ENCODE measurements at places on chromosomes 5 and 9.

- no peak for DNase-seq
Observed at GRCh38 chr9:121914604-121915303, 178.4 kb downstream of the TTLL11 start.

DNA sequence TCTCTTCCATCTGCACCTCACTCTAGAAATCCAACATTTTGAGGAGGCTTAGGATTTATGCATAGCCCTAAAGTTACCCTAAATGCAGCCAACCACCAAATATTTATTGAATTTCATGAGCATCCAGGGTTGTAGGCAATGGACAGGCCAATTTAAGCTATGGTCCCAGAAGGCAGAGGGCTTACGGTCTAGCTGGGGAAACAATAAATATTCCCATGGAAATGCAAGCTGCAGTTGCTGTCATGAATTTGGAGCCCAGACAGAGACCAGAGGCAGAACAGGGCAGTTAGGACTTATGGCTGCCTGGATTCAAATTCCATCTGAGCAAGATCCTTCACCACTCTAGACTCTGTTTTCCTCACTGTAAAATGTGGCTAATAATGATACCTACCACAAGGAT is 9.1 kb upstream of the INSYN2B start:
- DNase-seq = no peak

DNA sequence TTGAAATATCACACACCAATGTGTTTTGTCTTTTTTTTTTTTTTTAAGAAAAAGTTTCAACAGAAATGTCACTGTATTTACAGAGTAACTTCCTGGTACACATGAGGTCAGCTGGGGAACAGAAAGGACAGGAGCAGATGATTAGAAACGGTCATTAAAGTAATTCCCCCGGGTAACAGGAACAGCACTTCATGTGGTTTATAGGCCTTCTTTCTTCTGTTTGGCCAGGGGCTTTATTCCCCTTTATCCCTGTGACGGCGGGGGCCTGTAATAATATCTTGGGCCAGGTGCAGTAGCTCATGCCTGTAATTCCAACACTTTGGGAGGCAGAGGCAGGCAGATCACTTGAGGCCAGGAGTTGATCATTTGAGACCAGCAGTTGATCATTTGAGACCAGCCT is 30.5 kb upstream of the MSH3 start:
- DNase-seq = no peak

DNA sequence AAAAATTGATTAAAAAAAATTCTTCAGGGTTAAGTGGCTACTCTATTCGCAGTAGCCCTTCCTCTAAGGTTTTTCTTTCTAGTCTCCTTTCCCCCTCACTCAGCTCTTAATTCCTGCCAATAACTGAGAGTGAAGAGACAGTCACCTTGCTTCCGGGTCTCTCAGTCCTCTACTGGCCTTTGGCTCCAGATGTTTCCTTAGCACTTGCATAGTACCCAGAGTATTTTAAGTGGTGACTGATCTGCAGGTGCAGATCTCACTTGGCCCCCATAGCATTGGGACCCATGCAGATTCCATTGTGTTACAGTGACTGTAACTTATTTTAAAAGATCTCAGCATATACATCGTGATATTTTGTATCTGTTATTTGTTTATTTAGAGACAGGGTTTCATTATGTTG is 66.2 kb downstream of the GCNT1 start:
- no peak for DNase-seq

GRCh38 chr5:139711067-139711905 is 63.1 kb downstream of the CXXC5 start:
- no peak for DNase-seq

DNA sequence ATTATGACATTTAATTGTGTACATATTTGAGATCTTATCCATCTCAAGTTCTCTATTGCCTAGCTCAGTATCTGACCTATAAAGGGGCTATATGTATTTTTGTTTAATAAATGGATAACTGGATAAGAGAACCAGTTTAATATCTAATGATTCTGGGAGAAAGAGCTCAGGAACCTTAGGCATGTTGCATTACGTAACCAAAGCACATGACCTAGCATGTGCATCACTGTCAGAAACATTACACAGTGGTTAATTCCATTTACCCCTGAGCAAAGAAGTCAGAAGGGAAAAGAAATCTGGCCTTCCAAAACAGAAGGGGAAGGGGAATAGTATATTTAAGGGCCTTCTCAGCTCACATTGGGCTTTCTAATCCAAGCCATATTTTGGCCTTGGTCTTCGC is 12.3 kb downstream of the PAPPA start:
- no peak for DNase-seq

DNA sequence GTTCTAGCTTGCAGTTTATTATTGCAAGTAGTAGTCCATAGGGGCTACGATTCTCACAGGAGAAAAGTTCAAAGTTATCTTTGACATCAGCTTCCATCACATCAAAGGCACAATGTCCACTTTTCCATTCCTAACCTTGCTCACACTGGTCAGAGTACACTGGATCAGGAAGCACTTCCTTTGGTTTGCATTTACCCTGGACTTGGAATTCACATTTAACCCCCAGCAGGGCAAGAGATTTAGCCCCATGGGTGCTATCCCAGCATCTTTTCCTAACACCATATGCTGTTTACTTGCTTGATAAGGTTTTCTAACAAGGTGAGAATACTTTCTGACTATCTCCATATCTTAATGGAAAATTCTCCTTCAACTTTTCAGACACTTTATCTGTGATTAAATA is 55.6 kb upstream of the ASTN2 start:
- DNase-seq = no peak

- no peak for DNase-seq
Observed at GRCh38 chr5:108769352-108769751, 21.7 kb downstream of the FER start.

- no peak for DNase-seq
Observed at GRCh38 chr5:113266913-113267227, 167.9 kb downstream of the TSSK1B start.

- DNase-seq = no peak
Observed at GRCh38 chr9:16515879-16516301, 354.6 kb downstream of the BNC2 start.

- DNase-seq = no peak
Observed at GRCh38 chr5:138649775-138650174, 74.6 kb upstream of the HSPA9 start.

DNA sequence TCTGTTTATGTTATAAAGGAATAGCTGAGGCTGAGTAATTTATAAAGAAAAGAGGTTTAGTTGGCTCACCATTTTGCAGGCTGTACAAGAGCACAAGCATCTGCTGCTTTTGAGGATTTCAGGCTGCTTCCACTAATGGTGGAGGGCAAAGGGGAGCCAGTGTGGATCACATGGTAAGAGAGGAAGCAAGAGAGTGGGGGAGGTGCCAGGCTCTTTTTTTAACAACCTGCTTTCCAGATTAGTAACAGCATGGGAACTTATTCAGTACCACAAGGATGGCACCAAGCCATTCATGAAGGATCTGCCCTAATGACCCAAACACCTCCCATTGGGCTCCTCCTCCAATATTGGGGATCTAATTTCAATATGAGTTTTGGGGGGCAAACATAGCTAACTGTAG is 40.4 kb downstream of the CCL28 start:
- no peak for DNase-seq

DNA sequence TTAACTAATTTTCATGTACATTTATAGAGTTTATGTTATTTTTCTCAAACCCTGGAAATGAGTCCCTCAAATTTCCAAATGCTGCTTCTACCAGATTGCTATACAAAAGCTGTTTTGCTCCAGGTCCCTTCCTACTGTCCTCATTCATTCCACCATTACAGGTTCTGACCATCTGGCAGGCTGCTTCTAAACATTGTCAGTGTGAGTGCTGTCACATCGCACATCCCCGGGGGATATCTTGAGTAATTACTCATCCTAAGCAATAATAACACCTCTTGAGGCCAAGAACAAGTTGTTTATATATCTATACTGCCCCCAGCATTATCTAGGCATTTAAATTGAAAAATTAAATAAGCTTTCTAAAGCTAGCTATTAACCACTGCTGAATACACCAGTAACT is 1675.3 kb upstream of the CDH6 start:
- DNase-seq = no peak

DNA sequence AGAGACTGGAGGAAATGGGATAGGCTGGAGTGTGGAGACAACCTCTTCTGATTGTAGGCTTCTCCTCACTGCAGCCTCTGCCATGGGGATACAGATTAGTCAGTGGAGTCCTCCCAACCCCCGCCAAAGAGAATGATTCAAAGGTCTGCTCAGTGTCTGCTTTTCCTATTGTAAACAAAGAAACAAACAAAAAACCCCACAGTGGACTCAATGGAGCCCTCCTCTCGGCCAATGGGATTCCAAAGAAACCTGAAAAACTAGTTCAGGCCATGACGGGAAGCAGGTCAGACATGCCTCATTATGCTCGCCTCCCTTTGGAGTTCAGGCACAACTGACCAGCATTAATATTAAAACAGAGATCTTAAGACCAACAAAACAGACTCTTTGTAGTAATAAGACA is 85.8 kb downstream of the SEC61B start:
- no peak for DNase-seq

GRCh38 chr9:127746959-127747569 is 12.0 kb upstream of the TOR2A start:
- no peak for DNase-seq

DNA sequence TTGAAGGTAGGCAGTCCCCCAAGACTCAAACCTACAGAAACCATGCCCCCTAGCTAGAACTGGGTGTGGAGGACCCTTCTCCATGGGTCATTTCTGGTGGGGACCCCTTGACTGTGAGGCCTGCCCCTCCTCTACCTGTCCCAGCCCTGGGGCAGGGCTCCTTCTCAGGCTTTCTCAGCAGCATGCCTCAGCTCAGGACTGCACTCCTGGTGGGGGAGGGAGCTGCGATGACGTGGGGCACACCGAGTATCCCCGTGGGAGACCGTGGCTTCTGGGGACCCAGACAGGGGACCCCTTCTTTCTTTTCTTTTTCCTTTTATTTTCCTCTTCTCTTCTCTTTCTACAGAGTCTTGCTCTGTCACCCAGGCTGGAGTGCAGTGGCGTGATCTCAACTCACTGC is 27.0 kb upstream of the PITX1 start:
- DNase-seq = no peak

GRCh38 chr5:132397224-132397623 is 27.7 kb downstream of the SLC22A5 start:
- no peak for DNase-seq

DNA sequence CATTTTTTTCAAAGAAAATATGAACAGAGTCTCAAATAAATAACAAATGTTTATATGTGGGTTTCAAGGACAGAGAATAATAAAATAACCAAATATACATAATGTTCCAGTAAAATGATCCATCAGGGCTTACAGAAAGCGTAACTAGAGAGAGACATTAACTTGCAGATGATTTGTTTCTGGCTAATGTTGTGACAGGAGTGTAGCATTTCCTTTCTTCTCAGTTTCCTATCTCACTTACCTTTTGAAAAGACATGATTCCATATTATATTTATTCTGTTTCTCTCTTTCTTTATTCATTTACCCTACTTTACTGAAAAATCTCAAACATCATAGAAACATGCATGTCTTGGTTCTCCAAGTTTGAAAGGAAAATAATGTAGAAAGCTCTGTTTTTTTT is 451.3 kb upstream of the CDH9 start:
- DNase-seq = no peak

GRCh38 chr9:110126986-110127864 is 80.7 kb downstream of the C9orf152 start:
- peak; percentile 30 for DNase-seq

DNA sequence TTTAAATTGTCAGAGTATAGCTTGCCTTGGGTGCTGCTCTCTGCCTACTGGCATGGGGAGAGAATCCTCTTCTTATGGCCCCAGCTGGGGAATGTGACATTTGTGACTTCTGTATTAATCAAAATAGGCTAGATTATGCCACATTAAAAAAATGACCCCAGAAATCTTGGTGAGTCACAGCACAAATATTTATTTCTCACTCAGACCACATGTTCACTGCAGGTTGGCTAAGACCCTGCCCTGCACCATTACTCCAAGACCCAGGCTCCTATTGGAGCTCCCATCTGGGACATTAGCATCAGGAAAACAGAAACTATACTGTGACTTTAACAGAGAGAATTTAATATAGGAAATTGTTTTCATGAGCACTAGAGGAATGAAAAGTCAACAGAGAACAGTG is 16.6 kb upstream of the WHRN start:
- DNase-seq = no peak

- no peak for DNase-seq
Observed at GRCh38 chr5:17441351-17441750, 56.7 kb upstream of the TAF11L2 start.

All from SK-N-MC (cell line).